ENCODE measurements at places on chromosomes 11 and 22. TPM values are rescaled to one million over a fixed set of nuclear protein-coding genes. Genes with fewer than 3 reads are reported as not detected.

Gene C1QTNF4
- total RNA-seq, result 1.3 TPM

Gene GP1BB
- 6.4 TPM for total RNA-seq

Gene ASCL2
- total RNA-seq, result 0.20 TPM

Gene ACR
- total RNA-seq, result not detected

Gene C11orf42
- total RNA-seq, result not detected

Gene EFEMP2
- 5.8 TPM for total RNA-seq

Gene LRRC75B
- total RNA-seq, result not detected

Gene CCDC34
- total RNA-seq, result 2.0 TPM

Gene SYT7
- total RNA-seq, result 0.20 TPM
